ENCODE measurements at places on chromosomes 5 and 9. TPM values are rescaled to one million over a fixed set of nuclear protein-coding genes. Genes with fewer than 3 reads are reported as not detected.

GRCh38 chr5:141657937-141658545 is 6.8 kb upstream of the FCHSD1 start:
- DNase-seq: no peak

- DNase-seq: no peak
Observed at GRCh38 chr5:132539716-132540115, 3.6 kb downstream of the IL5 start.

DNA sequence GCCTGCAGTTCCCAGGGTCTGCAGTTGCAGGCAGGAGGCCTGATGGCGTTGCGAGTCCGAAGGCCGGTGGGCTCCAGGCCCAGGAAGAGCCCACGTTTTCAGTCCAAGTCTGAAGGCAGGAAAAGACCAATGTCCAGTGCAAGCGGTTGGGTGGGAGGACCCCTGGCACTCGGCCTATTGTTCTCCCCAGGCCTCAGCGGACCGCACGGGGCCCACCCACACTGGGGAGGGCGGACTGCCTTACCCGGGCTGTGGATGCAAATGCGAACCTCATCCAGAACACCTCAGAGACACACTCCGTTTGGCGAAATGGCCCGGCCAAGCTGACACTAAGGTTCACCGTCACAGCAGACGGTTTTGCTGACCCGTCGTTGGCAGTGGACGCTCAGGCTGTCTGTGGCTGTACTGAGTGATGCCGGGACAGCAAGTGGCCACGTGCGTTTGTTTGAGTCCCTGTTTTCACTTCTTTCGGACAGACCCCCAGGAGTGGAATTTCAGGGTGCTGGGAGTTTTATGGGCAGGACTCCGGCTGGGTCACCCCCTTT is 10.2 kb upstream of the SEC16A start:
- DNase-seq: no peak

GRCh38 chr5:1255081-1255561 is 29.9 kb downstream of the SLC6A18 start:
- no peak for DNase-seq

- DNase-seq: no peak
Observed at GRCh38 chr9:12880406-12881015, 105.7 kb downstream of the LURAP1L start.

DNA sequence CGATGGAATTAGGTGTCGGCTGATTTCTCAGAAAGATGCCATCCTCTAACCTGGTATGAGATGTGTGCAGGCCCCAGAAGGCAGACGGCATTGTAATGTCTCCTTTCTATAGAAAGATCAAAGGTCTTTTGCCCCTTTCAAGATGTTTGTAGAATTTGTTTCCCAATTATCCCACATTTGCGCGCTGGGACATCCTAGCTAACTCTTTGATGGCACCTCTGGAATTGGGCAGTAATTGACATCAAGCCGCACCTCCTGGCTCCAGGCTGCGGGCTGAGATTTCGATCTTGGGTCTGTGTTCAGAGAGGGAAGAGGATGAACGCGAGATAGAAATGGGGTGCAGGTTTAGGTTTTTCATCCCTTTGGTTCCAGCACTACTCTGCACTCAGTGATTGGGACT is 84.8 kb upstream of the LMX1B start:
- no peak for DNase-seq

GRCh38 chr5:54902791-54903473 is 82.5 kb downstream of the ESM1 start:
- DNase-seq: no peak

GRCh38 chr5:136061630-136062365 is 33.0 kb downstream of the TGFBI start:
- DNase-seq: no peak

DNA sequence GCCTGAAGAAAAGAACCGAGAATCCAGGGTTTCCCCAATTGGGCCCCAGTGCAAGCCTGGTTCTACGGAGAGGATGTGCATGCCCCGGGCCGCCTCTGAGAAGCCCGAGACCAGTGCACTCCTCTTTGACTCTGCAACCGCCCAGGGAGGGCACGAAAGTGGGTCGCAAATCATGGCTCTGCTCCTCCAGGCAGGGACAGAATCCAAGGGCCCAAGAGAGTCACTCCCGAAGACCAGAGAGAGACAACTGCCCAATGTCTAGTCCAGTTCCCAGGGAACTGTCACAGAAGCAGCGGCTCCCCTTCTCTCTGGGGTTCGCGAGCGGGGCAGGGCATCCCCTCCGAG is 107.8 kb downstream of the PSD2 start:
- DNase-seq: no peak

GRCh38 chr5:180596668-180597231 is 5.5 kb upstream of the SCGB3A1 start:
- no peak for DNase-seq

GRCh38 chr9:114210136-114210535 is 54.8 kb downstream of the COL27A1 start:
- no peak for DNase-seq

- no peak for DNase-seq
Observed at GRCh38 chr5:112737070-112737462, 619 bp upstream of the APC start.

GRCh38 chr5:50559955-50560354 is 106.5 kb upstream of the PARP8 start:
- DNase-seq: no peak

- DNase-seq: no peak
Observed at GRCh38 chr5:59169081-59169767, 586.3 kb downstream of the RAB3C start.

DNA sequence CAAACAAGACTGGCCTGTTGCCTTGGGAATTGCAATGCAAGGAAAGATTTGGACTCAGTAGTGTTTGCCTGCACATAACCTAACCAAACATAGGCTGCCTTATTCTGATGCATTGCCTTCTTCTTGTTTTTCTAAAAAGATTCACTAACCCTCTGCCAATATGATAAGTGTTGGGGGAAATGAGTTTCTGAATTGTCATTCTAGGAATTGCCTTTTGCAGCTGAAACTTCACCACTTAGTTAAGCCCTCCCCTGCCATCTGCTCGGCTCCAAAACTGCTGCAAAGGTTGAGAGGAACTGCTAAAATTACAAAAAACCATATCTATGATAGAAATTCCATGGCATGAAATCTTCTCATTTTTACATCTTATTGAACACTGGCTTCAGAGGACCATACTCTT is 41.6 kb upstream of the SPATA31D4 start:
- no peak for DNase-seq

DNA sequence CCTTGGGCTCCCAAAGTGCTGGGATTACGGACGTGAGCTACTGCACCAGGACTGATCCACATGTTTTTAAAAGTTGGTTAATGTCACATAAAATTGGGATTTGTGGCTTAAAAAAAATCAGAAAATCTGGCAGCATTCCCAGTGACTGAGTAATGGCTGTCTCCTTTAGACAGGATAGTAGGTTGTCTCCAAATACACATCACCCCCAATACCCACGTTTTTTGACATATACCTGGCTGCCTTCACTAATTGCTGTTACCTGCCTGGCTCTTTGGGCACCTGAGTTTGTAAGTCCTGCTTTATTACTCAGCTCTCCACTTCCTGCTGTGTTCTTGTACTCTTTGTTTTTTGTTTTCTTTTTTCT is 84.8 kb downstream of the KDM4C start:
- DNase-seq: no peak

DNA sequence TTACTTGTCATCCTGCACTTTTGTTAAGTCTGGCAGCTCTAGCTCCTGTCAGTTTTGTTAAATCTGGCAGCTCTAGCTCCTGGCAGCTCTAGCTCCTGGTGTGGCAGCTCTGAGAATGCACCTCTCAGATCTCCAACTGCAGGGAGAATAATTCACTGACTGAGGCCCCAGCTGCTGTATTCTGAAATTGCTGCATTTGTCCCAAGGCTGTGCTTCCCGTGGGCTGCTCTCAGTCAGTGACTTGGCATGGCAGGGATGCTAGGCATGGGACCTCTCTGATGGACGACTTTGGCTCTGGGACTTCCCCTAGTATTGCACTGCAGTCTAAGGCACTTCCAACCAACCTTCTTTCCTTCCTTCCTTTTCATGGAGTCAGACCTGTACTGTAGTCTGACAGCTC is 475.7 kb downstream of the CCDC171 start:
- DNase-seq: no peak

DNA sequence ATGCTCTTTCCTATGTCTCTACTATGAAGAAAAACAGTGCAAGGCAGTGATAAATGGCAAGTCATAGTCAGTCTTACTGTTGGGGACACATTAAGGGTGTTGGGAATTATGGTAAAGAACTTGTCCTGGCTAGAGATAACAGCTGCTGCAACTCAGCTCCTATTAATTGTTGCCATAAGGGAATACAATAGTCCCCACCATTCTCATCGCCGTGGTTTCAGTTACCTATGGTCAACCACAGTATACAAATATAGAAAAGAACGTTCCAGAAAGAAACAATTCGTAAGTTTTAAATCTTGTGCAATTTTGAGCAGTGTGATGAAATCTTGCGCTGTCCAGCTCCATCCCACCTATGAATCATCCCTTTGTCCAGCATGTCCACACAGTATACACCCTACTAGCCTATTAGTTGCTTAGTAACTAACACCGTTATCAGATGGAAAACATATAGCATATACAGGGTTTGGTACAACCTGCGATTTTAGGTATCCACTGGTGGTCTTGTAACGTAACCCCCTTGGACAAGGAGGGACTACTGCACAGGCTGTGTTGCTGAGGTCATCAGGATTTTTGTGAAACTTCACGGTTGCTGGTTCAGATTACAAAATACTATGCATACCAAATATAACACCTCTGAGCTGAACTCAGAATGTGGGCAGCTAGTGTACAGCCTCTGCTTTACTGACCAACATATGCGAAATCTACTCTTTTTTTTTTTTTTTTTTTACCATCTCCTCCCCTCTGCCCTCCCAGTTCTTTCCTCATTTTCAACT is 53.5 kb downstream of the ZFR start:
- DNase-seq: peak; percentile 5

GRCh38 chr9:127344368-127345000 is 52.5 kb upstream of the SLC2A8 start:
- DNase-seq: no peak

DNA sequence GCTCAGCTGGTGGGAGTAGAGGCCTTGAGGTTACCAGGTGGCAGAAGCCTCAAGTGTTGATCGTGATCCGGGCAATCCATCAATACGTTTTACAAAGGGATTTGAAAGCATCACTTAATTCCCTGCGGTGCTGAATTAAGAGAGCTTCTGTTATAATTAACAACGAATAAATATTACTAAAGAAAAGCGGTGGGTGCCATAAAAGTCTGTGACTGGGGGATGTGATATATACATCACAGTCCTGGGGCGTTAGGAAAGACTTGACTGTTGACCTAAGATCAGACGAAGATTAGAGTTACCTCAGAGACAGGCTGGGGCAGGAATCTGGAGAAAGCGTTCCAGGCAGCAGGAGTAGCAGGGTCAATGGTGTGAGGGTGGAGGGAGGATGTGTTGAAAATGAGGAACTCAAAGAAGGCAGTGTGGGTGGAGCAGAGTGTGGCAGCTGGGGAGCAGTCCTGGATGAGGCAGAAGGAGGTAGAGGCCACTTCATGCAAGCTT is 6.7 kb upstream of the C5orf63 start:
- DNase-seq: no peak

DNA sequence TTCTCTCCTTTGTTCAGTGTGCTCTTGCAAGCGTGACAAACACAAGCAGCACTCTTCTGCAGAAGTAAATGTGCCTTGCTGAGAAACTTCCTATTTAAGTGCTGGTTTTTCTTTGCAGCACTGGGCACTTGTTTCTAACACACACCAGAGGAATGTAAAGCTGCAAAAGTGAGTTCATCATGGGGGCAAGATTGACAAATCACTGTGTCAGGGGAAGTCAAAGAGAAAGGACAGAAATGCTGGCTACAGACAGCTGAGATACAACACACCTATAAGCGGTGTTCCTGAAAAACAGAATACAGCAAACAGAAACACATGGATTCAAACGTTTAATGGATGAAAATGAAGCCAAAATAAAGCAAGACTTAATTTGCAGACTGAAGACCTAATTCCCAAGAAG is 19.6 kb downstream of the ROR2 start:
- peak; percentile 7 for DNase-seq

DNA sequence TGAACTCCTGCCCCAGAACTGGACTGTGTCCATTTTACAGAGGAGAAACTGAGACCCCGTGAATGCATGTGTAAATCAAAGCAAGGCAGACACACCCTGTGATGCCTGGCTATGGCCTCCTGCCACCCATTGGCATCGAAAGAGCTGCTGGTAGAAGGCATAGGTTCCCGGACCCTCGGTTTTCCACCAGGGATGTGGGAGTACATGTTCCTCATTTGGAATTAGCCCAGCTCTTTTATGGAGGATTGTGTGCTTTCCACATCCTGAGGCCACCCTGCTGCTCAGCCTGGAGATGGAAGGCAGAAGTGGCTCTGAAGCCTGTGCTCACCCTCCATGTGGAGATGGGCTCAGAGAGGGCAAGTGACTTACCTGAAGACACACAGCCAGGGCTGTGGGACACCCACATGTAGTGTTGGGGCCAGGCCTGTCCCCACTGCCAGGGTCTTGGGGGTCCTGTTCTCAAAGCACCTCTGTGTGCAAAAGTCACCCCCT is 2.8 kb downstream of the SUSD3 start:
- DNase-seq: no peak

GRCh38 chr5:123207852-123208251 is 118.8 kb downstream of the PRDM6 start:
- no peak for DNase-seq

- no peak for DNase-seq
Observed at GRCh38 chr5:32096891-32097595, 77.1 kb downstream of the GOLPH3 start.

DNA sequence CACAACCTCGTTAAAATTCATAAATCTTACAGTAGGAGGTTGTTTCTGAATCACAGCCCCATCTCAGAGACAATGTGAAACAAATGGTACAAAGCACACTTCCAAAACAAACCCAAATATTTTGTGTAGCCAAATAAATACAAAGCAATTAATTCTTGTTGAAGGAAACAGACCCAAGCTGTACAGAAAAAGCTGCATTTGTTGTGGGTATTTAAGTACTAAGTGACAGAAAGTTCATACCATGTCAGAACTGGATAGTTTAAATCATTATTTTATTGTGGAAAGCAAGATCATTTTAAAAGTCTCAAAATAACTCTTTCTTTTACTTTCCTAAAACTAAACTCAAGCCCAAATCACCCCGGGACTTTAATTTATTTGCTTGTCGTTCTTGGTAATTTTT is 570.7 kb downstream of the ELAVL2 start:
- no peak for DNase-seq

- no peak for DNase-seq
Observed at GRCh38 chr9:29775491-29775890, 2202.2 kb upstream of the C9orf72 start.

DNA sequence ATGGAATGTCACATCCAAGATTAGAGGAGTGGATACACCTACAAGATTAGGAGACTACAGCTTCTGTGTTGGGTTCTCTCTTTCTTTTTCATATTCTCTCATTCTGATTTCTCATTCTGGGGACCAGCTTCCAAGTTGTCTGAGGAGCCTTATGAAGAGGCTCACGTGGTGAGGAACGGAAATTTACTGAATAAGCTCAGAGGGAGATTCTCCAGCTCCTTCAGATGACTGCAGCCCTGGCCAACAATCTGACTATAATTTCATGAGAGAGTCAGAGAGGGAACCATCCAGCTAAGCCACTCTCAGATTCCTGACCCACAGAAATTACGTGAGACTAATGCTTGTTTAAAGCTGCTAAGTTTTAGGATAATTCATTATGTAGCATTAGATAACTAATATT is 27.1 kb upstream of the TENT2 start:
- DNase-seq: no peak

- no peak for DNase-seq
Observed at GRCh38 chr9:3825721-3826120, 299.9 kb upstream of the RFX3 start.

Gene CCNJL
- total RNA-seq: 8.5 TPM

Gene EQTN
- total RNA-seq: not detected

Gene FOXD4L6
- total RNA-seq: under 0.01 TPM

Gene BTNL9
- total RNA-seq: under 0.01 TPM

Gene CDKN2B
- 9.9 TPM for total RNA-seq

Gene PDCD1LG2
- total RNA-seq: 0.51 TPM

Gene TMED9
- 112 TPM for total RNA-seq

All from dermis microvascular lymphatic vessel endothelial cell (primary cell).